Panc1 (cell line): ENCODE measurements at places on chromosomes 13 and 19.

DNA sequence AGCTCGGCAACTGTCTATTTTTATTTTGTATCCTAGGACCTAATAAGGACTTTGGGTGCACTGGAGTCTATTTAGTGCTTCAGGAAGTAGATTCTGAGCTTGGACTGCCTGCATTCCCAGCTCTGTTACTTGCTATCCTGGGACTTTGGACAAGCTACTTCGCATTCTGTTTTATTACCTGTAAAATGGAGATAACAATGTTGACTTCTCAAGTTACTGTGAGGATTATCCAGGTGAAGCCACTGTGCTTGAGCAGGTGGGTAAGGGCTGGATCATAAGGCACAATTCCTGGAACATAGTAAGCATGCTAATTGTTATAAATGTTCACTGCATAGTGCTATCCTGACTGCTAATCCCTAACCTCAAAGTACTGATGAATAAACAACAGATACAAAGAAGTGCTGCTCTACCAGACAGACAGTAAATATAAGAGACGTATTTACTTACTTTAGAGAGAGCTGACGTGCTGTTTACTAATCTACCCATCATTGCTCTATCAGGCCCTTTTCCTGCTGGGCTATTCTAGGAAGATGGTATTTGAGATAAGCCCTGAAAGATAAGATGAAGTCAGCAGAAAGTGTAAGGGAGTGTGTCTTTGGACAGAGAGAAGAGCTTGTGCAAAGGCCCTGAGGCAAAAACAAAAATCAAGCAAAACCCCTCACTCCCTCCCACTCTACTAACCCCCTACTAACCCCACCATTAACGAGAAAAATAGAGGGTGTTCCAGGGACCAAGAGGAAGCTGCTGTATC lies 50.8 kb upstream of the FLT1 start:
- DNase-seq: no peak

DNA sequence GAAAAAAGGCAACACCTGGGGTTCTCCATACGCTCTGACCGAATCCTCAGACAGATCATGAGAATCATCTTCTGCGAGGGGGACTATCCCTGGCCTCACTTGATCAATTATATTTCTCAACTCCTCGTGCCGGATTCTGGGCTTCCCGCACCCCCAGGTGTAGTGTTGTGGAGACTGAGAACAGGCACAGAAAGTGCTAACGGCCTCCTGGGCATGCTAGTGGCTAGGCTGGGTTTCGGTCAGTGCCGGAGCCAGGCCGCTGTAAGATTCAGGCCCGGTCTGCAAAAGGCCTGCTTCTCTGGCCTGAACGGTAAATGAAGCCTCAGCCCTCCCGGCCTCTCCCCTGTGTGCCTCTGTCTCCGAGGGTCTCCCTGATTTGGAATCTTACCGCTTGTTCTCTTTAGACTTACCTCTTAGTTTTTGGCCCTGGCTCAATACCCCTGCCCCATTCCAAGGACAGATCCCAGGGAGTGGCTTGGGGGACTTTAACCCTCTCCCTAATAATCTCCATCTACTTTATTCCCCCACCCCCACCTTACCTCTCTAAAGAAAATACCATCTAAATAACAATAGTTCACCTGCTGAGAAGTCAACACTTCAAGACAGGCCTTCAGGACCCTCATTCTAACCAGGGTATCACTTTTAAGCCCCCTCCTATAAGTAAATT lies 79.0 kb upstream of the MEDAG start:
- no peak for DNase-seq

- no peak for DNase-seq
Observed at GRCh38 chr19:48844472-48844871, 8.2 kb upstream of the HSD17B14 start.

DNA sequence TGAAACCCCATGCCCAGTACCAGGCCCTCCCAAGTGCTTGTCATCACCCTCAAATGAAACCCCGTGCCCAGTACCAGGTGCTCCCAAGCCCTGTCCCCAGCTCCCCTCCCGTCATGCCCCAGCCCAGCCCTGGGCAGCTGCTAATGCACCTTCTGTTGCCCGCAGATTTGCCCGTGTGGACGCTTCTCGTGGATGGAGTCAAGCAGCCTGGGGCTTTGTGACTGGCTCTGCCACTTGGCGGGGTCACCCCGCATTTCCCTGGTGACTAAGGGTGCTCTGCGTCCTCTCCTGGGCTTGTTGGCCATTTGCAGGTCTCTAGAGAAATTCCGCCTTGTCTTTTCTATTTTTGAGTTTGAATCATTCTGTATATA lies 82.7 kb downstream of the ATP11A start:
- no peak for DNase-seq

GRCh38 chr13:30268673-30269072 lies 38.7 kb downstream of the KATNAL1 start:
- DNase-seq: no peak

DNA sequence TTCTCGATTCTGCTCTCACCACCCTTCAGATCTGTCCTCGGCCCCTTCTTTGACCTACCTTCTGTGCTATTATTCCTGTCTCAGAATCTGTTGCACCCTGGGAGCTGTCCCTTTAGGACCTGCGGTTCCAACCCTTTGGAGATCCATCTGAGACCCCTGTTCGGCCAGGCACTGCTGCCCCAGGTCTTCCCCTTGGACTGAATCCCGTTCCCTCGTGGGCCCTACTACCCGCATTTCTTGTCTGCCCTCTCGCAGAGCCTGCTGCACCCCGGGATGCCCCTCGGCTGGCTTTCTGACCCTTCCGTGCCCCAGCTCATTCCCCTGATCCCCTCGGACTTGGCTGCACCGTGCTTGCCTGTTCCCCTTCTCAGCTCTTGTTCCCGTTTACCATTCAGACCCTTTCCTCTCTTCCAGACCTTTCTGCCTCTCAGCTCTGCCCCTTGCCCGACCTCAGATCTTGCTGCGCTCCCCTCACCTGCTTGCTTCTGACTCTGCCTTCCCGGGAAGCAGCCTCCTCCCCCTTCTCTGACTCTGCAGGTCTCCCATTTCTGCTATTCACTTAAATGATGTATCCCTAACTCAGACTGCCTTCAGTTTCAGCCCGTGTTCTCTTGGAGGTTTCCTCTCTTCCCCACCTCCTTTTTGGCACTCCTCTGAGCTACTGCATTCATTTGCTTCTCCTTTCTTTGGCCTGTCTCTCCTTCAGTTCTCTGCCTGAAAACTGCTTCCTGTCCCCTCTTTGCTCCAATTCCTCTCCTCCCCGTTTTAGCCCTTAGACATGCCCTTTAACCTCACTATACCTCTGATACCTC lies 1.1 kb downstream of the ARHGAP35 start:
- DNase-seq: no peak

GRCh38 chr19:57026476-57026875 lies 93.3 kb upstream of the USP29 start:
- no peak for DNase-seq

DNA sequence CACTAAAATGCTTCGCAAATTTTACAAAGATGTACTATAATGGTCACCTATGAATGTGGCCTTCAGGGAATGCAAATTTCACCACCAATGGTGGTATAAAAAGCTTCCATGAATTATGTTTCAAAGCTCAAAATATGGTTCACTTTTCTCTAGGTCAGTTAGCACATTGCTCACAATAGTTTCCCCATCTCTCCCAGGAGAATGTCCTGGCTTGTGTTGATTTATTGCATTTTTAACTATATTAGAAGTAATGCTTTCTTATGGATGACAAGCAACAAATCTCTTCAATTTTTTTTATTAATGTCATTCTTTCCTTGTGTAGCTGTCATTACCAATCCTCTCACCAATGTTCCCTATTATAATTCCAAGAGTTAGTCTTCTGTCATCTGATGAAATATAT lies 621.2 kb downstream of the TBC1D4 start:
- DNase-seq: no peak

DNA sequence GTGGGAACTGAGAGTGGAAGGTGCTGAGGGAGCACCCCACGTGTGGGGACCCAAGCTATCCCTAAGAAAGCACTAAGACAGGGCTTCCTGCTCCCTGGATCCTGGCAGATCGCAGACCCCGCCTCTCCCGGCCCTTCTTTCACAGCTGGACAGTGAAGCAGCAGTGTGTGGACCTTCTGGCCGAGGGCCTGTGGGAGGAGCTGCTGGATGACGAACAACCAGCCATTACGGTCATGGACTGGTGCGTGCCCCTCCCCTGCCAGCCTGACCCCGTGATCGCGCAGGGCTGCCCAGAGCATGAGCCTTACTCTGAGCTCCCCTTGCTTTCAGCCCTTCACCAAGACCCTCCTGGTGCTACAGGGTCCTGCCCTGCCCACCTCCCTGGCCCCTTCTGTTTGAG lies 2.3 kb downstream of the NCCRP1 start:
- DNase-seq: no peak

DNA sequence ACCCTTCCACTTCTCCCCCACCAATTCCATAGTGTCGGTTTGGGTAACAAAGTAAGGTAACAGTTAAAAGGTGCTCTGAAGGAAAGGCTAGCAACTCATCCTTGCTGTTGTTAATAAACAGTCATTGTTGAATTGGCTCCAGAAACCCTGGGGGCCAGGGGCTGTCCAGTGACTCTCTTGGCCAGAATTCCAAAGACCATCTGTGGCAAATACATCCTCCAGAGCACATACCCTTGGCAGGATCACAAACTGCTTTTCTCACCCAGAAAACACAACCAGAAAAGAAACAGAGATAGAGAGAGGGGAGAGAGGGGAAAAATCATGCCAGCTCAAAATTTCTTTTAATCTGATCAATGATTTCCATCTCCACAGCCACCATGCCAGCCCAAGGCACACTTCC lies 22.1 kb downstream of the CACNA1A start:
- no peak for DNase-seq

- no peak for DNase-seq
Observed at GRCh38 chr13:74027161-74027779, 106.9 kb downstream of the KLF12 start.

DNA sequence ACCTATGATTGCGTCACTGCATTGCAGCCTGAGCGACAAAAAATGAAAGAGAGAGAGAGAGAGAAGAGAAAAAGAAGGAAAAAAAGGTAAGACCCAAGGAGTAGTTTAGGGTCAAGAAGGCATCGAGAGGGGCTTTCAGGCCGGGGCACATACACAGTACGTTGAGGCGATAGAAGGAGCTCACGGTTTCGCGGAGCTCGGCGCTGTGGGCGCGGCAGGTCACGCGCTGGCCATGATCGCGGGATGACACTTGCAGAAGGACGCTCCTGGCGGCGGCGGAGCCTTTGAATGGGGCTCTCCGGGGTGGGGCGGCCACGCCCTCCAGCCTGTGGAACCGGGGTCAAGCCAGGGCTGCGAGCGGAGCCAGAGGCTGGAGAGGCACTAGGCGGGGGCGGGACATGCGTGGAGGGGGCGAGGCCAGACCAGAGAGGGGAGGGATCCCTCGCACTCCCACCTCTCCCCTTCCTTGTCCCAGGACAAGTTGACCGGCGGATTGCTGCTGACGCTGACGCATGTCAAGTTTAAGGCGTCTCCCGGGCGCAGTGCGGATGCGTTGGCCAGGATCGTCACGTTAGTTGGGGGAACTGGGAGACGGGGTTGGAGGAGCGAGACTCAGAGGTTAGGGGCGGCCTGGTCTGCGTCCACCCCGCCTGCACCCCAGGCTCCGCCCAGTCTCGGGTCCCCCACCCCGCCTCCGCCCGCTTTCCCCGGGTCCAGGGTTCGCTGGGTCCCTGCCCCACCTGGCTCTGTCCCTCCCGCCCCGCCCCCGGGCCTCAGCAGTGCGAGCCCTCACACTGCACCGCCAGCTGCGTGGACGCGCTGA lies 6.9 kb downstream of the NPHS1 start:
- DNase-seq: no peak

DNA sequence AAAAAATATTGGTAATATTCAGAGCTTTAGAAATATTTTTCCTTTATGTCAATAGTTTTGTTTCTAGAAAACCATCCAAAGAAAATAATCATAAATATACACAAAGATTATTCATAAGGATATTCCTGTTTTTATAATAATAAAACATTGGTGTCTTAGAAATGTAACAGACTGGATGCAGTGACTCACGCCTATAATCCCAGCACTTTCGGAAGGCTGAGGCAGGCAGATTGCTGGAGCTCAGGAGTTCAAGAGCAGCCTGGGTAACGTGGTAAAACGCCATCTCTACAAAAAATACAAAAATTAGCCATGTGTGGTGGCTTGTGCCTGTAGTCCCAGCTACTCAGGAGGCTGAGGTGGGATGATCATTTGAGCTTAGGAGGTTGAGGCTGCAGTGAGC lies 106.8 kb downstream of the DHRS12 start:
- no peak for DNase-seq

DNA sequence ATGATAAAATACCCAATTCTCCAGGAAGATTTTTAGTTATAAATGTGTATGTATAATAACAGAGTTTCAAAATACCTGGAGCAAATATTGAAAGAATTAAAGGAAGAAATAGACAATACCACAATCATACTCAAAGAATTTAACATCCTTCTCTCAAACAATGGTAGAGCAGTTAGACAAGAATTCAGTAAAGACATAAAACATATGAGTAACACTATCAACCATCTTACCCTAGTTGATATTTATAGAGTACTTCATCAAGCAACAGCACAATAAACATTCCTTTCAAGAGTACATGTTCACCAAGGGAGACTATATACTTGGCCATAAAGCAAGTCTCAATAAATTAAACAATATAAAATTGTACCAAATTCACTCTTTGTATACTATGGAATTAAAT lies 108.4 kb downstream of the DLEU7 start:
- no peak for DNase-seq

DNA sequence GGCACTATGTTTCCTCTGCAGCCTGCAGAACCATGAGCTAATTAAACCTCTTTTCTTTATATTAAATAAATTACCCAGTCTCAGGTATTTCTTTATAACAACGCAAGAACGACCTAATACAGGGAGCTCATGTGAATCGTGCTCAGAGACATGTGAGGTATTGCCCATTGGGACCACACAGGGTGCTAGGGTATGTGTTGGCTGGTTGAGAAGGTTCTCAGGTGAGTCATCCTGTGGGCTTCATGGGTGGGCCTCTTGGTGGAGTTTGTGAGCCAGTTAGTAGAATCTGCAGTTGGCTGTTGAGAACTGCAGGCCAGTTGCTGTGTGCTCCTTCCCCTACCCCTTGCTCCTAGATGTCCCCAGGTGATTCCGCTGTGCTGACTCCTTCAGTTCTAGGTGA lies 163.0 kb downstream of the HS6ST3 start:
- no peak for DNase-seq

- DNase-seq: no peak
Observed at GRCh38 chr13:111547726-111548273, 227.4 kb downstream of the TEX29 start.

GRCh38 chr19:926589-927350 lies 935 bp downstream of the ARID3A start:
- no peak for DNase-seq

- DNase-seq: no peak
Observed at GRCh38 chr19:18660051-18660910, 23.2 kb upstream of the CRTC1 start.

- DNase-seq: no peak
Observed at GRCh38 chr19:39237200-39238184, 7.3 kb downstream of the IFNL3 start.
